ENCODE measurements at places on chromosomes 12 and 14. TPM values are rescaled to one million over a fixed set of nuclear protein-coding genes. Genes with fewer than 3 reads are reported as not detected.

SLC10A1 gene
- total RNA-seq, result not detected

- DNase-seq, result no peak
Measured at GRCh38 chr12:28618171-28618570, 427.9 kb downstream of the CCDC91 start.

DNA sequence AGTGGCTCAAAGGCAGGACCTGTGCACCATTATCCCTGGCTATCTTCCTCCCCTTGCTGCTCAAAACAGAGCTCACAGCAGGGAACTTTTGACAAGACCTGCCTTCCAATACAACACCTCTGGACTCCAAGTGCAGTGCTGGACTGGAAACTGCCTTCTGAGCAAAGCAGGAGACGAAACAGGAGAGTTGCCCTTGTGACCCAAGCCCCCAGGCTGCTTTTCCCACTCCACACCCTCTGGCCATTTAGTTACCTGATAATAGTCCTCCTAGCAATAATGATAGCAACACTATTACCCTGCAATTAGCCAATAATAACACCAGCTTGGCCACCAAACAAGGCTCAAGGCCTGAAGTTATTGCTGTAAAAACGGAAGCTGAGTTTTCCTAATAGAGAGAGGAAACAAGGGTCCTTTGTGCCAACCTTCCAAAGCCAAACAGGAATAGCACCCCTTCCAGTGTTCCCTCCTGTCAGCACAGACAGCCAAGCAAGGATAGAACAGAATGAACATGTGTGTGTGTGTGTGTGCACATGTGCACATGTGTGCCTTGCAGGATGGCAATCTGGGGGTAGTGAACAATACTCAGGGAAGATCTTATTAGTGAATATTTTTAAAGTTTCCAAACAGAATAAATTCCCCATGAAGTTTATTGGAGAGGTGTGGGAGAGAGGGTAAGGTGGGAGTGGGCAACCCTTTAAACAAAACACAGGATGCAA lies 9.2 kb upstream of the KRT73 start:
- no peak for DNase-seq

- DNase-seq, result peak; percentile 36
Measured at GRCh38 chr12:122006186-122006926, 15.3 kb upstream of the BCL7A start.

DNA sequence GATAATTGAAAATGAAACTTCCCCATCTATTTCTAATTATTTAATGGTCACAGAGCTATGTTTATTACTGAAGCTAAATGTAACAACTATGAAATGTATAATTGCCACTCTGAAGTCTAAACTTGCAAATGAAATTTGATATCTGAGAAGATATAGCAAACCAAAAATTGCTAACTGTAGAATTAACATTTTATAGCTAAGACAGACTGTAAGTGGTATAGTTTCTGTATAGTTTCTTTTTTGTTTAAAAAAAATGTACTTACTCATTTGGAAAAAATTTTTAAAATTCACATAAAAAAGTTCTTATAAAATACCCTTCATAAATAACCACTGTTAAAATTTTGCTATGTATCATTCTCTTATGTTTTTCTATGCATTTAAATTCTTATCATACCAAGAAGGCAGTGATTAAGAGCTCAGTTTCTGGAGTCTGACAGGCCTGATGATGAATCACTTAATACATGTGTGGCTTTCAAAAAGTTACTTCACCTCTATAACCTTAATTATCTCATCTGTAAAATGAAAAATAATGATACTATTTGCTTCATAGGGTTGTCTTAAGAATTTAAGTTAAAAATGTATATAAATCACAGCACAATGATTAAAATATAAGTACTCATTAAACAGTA lies 214.7 kb upstream of the GARIN2 start:
- DNase-seq, result no peak

DNA sequence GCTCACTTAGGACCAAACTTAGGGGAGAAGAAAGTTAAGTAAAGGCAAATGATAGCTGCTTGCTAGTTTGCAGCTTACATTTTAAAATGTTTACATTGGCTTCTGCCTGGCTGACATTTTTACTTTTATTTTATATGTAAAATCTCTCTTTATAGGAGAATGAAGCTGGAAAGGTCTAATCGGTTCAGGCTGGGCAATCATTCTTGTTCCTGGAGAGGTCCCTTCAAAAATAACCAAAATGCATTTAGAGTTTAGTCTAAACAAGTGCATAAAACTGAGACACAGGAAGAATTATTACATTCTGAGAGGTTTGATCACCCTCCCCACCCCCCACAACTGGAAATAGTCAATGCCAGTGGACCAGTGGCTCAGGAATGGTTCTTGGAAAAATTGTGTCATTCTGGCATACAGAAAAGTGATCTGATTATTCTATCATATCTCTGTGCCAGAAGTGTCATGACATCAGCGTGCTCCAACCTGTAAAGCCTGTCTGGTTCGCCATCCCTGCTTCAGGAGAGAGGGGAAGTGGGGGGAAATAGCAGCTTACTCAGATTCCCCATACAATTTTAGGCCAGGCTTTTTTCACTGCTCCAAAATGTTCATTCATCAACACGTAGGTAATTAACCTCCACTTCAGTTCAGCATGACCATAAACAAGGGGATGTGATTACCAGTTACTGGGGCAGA lies 4.2 kb downstream of the PRICKLE1 start:
- DNase-seq, result no peak
